ENCODE measurements at places on chromosomes 4 and X. TPM values are rescaled to one million over a fixed set of nuclear protein-coding genes. Genes with fewer than 3 reads are reported as not detected.

GRCh38 chr4:38821739-38822138 is 17.1 kb upstream of the TLR1 start:
- no peak for DNase-seq

DNA sequence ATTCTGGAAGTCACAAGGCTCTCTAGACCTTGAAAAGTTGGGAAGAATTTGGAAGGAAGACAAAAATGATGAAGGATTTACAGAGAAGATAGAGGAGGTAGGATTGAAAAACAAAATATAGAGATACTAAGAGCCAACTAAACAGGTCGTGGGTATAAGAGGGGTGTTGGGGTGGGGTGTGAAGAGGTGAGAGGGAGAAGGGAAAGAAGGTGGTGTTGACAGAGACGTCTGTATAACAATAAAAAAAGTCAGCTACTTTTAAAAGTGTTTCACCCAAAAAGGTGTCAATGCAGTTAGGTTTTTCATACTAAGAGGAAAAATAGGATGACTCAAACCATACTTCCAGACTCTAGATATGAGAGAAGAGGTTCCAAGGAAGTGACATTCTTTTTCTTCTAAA is 33.0 kb upstream of the MAP3K15 start:
- DNase-seq, result no peak

DNA sequence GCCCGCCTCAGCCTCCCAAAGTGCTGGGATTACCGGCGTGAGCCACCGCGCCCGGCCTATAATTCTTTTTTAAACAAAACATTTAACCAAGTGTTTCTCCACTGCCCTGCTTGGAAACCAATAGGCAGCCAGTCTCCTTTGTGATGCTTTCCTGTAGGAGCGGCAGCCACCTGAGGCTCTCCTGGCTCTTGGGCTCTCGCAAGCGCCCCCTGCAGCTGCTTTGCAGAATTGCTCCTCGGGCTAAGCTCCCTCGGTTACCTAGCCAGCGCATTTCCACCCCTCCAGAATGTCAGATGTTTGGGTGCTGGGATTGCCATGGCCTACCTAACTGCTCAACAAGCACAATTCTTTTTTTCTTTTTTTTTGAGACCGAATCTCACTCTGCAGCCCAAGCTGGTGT is 7.7 kb downstream of the S100P start:
- no peak for DNase-seq

ANKRD50 gene
- 16.1 TPM for total RNA-seq

GRCh38 chrX:71852182-71852581 is 58.5 kb upstream of the NHSL2 start:
- no peak for DNase-seq

FSTL5 gene
- total RNA-seq, result not detected

DNA sequence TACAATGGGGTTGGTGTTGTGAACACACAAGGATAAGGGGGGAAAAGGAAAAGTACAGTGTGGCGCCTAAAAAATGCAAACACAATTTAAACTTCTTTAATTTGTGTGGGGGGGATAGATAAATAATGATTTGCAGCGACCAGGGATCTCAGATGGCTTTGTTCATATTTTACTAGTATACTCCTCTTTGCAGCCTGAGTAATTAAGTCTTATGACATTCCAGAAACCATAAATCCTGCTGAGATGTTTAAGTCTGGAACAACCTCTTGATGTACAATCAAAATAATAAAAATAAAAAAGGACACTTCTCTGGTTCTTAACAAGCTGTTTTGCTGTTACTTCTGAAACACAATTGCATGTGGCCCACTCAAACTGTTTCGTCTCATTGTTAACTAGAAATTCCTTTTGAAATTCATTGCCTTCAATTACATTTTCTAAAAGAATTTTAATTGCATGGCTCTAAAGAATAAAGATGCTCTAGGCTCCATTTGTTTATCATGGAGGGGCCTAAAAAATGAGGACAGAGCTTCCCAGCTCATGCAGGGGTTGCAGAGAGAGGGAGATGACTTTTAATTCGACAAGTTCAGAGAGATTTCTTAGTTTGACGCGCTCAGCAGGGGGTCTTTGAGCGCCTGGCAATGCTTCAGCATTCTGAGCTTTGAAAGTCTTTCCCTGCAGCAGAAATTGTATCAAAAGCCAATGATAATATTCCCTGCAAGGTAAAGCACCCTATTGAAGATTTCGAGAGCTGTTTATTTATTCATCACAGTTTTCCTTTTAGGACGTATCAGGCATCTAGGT is 892.4 kb upstream of the TENM3 start:
- DNase-seq, result no peak

DNA sequence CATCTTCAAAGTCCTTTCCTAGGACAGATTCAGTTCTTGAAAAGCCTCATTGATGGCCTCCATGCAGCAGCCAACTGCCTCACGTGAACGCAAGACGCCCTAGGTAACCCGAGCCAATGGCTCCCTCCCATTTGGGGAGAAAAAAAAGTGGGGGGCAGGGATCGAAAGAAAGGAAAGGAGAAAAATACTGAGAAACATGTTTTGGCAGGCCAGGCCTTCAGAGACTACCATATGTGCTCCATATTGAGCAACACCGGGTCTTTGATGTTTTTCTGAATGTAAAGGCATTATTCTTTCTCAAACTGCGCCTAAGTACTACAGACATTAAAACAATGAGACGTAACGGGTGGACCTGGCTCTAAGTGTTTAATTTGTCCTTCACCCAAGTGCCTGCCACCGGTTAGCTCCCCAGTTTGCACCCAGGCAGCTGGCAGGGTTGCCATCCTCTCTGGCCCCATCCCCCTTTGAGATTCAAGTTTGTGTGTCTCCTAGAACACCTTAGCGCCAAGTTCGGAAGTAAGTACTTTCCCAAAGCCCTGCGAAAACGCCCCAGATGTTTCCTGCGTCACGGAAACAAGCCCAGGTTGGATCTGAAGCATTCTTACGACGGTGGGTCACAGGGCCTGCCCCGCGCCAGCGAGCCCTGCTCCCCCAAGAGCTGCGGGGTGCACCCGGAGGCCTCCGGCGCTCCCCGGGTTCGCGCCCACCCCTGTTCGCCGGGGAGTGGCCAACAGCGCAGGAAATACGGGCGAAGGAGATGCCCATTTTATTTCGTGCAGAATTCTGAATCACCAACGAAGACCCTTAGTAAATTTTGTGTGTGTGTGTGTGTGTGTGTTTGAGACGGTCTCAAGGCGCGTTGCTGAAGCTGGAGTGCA is 30.1 kb downstream of the HAND2 start:
- no peak for DNase-seq

TMEM156 gene
- not detected for total RNA-seq

GRCh38 chrX:56802921-56803849 is 74.1 kb downstream of the NBDY start:
- DNase-seq, result peak; percentile 87

DNA sequence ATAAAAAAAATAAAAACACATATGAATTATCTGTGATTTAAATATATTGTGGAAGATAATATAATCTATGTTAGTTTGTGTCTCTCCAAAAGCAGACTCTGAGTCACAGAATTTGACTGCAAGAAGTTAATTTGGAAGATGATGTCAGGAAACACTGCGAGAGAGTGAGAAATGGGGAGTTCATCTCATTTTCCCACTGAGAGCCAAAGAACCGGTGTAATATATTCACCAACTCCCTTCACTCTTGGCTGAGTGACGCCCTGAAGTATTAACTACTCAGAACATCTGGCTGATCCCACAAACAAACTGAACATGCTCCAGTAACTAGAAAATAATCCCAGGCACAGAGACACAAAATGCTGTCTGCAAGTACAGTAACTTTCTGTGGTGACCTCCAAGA is 345.8 kb upstream of the SPANXN1 start:
- DNase-seq, result no peak

DNA sequence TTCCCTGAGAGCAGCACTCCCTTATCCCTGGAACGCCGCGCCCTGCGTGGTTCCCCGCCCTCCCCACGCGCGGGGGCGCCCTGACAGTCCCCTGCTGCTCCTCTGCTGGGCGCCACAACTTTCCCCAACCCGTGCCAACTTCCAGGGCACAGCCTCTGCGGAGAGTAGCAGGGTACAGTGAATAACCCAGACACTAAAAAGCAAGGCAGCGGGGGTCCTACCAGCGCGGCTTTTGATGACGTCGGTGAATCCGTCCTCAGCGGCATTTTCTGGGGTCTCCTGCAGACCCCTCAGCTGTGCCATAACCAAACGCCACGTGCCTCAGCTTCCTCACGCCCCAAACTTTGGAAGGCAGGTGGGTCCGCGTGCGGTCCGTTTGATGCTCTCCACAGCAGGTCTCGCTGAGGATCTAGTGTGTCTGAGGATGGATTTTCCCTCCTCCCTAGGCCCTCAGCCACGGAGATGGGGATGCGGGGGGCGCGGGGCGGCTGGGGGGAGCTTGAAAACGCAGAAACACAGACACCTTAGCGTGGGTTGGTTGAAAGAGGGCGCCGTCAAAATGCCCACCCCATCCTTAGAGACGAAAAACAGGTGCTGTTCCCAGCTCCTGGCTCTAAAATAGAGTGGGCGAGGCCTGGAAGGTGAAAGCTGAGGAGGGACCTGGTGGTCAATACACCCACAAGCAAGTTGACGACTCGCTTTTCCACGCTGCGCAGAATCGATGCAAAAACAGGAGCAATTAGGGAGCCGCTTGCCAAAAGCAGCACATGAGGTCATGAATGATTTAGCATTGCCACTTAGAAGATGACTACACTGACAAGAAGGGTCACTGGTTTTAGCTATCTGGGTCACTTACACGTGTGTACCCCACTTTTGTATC is 405.6 kb downstream of the FAM47A start:
- DNase-seq, result no peak

DNA sequence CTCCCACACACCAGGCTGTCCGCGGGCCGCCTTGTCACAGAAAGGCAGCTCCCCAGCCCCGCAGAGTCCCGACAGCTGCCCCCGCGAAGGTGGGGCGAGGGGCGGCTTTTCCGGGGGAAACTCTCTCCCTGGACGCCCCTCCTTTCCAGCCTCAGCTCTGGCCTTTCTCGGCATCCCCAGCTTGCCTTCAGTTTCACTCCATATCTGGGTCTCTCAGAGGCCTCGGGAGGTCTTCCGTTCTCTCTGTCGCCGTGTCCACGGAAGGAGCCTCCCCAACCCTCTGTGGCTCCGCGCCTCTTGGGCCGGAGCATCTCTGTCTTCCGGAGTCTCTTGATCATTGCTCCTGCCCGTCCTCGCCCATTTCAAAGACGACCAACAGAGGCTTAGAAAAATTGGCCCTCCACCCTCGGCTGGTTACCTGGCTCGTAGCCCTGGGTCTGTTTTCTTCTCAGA is 6.1 kb upstream of the MSX1 start:
- no peak for DNase-seq

PDZD4 gene
- total RNA-seq, result 4.1 TPM

GRCh38 chr4:110087070-110087708 is 111.2 kb downstream of the ELOVL6 start:
- DNase-seq, result no peak

GRIA3 gene
- 14.2 TPM for total RNA-seq

AFM gene
- total RNA-seq, result not detected

DNA sequence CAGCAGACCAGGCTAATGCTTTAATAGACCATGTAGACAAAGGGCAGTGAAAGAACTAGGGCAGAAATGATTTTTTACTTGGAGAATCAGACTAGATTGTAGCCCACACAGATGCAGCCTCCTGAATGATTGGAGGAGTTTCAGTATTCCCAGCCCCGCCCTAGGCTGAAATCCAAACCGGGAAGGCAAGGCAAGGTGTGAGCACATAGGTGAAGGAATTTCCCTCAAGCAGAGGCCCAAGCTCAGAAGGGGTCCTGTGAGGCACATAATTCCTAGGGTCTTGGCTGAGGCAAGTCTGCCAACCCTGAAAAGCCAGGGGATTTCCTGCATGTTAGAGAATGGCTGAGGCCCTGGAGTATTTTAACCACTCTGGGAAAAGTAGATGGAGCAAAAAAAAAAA is 56.4 kb upstream of the PAK3 start:
- no peak for DNase-seq

Measured in cardiac septum (tissue), 1 donor.